ENCODE measurements at places on chromosomes 3 and 15.

GRCh38 chr3:32525720-32526119 is 23.1 kb upstream of the CMTM6 start:
- no peak for DNase-seq

- DNase-seq: no peak
Measured at GRCh38 chr15:96416934-96417759, 86.6 kb downstream of the NR2F2 start.

- no peak for DNase-seq
Measured at GRCh38 chr3:127677541-127678314, 5.0 kb downstream of the ABTB1 start.

GRCh38 chr3:81853431-81853830 is 92.0 kb upstream of the GBE1 start:
- DNase-seq: no peak

Measured in C1 segment of cervical spinal cord (tissue), 14 donors.